SK-N-SH treated with all-trans-retinoic acid at 6 μM for 48 hours (cell line): ENCODE measurements at places on chromosomes 16 and 17.

- ATAC-seq, result no peak
Measured at GRCh38 chr16:55469821-55470532, 9.0 kb upstream of the MMP2 start.

DNA sequence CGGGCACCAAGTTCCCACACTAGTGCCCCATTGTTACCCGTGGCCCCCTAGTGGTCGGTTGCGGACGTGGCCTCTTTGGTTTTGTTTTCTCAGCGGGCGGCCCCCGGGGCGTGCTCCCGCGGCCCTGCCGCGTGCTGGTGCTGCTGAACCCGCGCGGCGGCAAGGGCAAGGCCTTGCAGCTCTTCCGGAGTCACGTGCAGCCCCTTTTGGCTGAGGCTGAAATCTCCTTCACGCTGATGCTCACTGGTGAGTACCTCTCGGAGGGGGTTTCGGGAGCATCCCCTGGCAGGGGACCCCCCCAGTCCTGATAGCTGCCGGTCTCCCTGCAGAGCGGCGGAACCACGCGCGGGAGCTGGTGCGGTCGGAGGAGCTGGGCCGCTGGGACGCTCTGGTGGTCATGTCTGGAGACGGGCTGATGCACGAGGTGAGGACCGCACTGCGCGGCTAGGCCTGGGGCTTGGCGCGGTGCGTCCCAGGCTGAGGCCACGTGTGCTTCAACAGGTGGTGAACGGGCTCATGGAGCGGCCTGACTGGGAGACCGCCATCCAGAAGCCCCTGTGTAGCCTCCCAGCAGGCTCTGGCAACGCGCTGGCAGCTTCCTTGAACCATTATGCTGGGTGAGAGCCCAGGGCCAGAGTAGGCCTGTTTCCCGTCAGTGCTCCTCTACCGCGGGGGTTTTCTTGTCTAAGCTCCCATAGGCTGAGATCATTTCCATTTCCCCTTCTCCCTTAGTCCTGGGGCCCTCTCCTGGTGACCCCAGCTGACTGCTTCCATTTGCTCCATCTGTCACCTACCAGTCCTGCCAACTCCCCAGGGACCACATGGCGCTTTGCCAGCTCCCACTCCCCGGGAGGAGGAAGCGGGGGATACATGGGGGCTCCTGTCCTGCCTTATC, 1.7 kb downstream of the SPHK1 start:
- ATAC-seq, result peak; percentile 64

DNA sequence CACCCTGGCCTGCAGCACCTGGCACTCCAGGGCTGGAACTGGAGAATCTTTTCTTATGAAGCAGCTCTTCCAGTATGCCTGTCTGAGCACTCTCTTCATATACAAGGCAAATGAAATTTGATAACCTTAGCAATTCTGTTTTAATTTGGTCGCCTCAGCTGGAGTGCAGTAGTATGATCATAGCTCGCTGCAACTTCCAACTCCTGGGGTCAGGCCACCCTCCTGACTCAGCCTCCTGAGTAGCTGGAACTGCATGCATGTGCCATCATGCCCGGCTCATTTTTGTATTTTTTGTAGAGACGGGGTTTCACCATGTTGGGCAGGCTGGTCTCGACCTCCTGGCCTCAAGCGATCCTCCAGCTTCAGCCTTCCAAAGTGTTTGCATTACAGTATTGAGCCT, 140.8 kb upstream of the CHMP6 start:
- peak; percentile 26 for ATAC-seq

DNA sequence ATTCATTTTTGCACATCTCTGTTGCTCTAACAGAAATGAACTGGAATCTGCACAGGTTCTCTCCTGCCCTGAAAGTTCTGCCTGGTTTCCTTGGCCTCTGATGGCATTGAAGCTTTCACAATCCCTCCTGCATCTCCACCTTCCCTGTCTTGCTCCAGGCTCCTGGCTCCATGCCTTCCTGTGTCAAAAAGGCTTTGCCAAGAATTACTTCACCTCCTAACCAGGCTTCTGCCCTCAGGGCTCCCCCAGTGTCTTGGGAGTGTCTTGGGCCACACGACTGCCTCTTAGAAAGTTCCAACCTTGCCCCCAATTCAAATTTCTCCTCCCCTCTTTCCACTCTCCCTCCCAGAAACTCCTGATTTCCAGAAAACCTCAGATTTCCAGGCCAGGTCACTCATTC, 37.0 kb upstream of the DNAH9 start:
- ATAC-seq, result no peak

DNA sequence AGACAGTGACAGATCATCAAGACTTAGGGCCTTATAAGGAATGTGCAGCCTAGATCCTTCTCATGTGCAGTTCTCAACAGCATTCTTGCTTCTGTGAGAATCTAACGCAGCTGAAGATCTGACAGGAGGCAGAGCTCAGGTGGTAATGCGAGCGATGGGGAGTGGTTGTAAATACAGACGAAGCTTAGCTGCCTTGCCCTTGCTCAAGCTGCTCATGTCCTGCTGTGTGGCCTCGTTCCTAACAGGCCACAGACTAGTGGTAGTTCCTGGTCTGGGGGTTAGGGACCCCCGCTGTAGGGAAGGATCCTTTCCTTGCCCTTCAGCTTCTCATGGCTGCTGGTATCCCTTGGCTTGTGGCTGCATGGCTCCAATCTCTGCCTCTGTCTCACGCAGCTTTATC, 10.3 kb upstream of the NTN1 start:
- no peak for ATAC-seq

DNA sequence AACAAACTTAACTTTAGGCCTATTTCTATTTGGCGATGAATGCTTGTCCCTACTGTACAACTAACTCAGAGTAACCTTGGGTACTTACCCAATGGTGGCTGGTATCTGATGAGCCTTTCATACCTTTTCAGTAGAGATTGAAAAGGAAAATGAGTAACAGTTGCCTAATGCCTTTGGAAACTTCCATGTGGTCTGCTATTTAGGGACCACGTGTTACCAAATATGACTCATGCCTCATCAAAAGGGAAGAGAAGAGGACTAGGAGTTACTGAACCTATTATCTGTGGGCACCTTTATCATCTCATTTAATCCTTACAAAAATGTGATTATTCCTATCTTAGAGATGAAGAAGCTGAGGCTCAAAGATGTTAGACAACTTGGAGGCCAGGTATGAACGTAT, 8.1 kb downstream of the MYOCD start:
- ATAC-seq, result no peak

GRCh38 chr17:41555105-41555887, 16.6 kb downstream of the KRT9 start:
- no peak for ATAC-seq

GRCh38 chr17:45240905-45241327, 19.2 kb downstream of the FMNL1 start:
- peak; percentile 8 for ATAC-seq

DNA sequence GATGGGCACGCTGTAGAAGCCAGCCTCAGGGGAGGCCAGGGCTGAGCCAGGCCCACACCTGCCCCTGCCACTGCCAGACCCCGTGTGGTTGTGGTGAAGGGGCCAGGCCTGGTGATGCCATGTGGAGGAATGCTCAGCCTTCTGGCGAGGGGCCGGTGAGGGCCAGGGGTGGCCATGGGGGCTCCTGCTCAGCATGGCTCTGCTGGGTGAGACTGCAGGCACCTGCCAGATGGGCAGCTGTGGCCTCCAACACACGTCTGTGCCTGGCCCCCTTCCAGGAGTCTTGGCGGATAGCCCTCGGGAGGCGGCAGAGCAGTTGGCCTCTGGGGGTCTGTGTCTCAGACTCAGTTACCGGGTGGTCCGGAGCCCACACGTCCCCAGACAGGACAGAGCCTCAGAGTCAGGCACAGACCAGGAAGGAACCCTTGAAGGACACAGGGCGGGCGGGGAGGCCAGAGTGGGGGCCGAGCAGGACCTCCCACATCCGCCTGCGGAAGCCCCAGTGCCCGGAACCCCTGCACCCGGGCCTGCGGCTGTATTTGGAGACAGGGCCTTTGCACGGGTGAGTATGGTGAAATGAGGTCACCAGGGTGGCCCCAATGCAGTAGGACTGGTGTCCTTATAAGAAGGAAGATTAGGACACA, 22.5 kb upstream of the CHMP6 start:
- ATAC-seq, result peak; percentile 42

DNA sequence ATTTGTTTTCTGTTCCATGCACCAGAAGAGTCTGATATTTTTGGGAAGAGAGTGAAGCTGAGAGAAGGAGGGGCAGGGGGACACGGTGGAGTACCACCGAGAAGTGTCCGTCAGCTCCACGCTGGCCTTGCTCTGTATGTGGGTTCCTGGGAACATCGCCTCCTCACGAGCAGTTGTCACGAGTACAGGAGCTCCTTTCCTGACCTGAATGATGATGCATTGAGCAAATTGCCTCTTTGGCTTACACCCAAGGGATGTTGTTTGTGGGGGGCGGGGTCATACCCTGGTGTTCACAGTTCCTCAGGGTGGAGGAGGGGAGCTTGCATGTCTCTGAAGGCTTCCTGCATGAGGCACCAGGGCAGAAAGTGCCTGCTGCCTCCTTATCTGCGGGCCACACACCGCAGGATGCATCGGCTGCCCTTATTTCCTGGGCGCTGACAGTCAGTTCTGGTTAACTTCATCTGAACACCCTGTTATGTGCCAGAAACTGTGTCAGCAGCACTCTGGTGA, 36.2 kb downstream of the RGS9 start:
- ATAC-seq, result peak; percentile 76

- ATAC-seq, result no peak
Measured at GRCh38 chr16:49574826-49575225, 201.2 kb downstream of the C16orf78 start.

GRCh38 chr16:15970743-15971439, 21.5 kb downstream of the ABCC1 start:
- ATAC-seq, result no peak

GRCh38 chr17:44310188-44310587, 1.8 kb downstream of the RUNDC3A start:
- ATAC-seq, result no peak

DNA sequence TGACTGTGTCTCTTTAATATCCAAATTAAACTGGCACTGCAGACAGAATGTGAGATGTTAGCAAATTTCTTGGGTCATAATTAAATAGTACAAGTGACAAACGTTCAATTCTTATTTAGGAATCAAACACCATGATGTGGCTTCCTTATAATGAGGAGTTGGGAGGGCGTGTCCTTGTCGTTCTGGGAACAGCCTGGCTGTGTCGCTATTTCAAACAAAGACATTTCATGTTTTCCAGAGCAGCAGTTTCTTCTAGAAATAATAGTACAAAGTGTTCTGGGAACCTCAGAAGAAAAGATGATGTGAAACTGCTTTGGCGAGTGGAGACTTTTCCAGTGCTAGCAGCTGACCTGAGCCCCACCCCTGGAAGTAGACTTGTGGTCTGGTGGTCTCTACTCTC, 301.7 kb upstream of the N4BP1 start:
- no peak for ATAC-seq

DNA sequence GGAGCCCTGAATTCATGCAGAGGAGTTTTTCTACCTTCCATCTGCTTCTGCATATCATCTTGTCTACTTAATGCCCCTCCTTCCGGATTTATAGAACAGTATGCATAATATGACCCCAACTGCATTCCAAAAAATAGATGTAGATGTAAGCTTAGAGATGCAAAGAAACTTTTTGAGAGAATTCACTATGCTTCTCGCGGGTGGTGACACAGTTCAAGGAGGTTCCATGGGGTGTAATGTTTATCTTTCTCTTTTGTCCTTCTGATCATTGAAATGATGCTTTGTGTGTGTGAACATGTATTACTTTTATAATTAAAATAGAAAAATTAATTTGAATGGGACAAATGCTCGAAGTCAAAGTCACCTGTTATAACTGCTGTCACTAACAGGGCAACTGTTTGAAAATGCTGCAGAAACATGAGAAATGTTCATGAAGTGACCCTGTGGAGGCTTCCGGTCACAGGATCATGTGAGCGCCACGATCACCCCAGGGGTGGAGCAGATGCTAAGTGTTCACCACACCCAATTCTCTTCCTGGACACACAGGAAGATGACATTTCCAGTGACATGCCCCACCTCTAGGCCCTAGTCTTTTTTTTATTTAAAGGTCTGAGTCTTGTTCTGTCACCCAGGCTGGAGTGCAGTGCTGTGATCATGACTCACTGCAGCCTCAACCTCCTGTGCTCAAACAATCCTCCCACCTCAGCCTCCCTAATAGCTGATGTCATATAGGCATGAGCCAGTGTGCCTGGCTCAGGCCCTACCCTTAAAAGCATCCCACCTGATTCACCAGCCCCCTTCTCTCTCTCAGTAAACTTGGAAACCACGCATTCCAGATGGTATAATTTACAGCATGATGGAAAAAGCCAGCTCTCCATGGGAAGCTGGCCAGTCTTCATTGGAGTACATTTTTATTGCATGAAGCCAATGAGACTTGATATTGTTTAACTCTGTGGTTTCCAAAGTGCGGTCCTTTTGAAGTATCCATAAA, 21.0 kb upstream of the AGRP start:
- no peak for ATAC-seq

GRCh38 chr17:13415871-13416416, 185.8 kb downstream of the HS3ST3A1 start:
- ATAC-seq, result peak; percentile 76

GRCh38 chr17:75365009-75365930, 40.2 kb downstream of the GRB2 start:
- ATAC-seq, result no peak

GRCh38 chr16:88298833-88299745, 83.7 kb upstream of the ZNF469 start:
- no peak for ATAC-seq

- ATAC-seq, result peak; percentile 54; the same call in 2 of the 3 replicates
Measured at GRCh38 chr17:51132964-51133319, 12.3 kb upstream of the SPAG9 start.

DNA sequence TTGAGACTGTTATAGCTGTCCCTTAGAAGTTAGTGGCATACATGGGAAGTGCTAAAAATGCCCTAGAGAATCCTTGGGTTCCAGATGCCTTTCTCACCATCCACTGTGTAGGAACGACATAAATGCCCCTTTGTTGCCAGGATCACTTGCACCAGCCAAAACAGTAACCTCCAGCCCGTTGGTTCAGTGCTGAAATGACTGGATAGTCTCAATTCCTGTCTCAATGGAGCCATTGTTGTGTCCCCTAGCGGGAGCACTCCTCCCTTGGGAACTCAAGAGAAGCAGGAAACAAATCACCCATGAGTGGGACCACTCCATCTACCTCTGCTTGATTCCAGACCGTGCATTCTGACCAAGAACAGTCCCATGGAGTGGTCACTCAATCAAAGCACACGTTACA, 23.1 kb downstream of the MPHOSPH6 start:
- ATAC-seq, result no peak

DNA sequence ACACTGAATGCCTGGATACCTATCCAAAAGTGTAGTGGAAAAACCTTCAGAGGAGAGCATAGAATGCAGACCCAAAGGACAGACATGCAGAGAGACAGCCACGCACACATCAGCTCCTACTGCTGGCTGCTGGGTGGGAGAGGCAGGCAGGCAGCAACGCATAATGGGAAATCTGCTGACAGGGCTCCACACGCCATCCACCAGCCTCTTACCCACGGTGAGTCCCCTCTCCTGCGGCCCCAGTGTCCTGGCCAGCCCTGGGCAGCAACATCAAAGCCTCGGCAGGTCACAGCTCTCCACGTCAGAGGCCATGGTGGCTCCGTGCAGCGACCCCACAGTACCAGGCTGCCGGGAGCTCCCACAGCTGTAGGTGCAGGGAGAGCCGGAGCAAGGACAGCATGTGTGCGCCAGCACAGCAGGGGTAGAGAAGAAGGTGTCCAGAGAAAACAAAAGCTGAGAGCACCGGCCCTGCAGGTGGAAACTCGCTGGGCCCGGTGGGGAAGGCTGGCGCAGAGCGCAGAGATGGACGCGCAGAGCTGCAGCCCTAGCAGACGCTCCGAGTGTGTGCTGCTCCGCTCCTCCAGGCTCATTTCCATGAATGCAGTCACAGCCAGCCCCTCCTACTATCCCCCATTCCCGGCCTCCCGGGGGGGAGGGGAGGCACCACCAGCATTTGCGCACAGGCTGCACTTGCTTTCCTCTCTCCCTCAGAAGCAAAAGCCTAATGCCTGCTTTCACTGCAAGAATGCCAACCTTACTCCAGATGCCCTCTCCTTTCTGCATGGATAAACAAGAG, 58.9 kb downstream of the CYTH1 start:
- ATAC-seq, result peak; percentile 76
